ENCODE measurements at places on chromosomes 5 and 9.

DNA sequence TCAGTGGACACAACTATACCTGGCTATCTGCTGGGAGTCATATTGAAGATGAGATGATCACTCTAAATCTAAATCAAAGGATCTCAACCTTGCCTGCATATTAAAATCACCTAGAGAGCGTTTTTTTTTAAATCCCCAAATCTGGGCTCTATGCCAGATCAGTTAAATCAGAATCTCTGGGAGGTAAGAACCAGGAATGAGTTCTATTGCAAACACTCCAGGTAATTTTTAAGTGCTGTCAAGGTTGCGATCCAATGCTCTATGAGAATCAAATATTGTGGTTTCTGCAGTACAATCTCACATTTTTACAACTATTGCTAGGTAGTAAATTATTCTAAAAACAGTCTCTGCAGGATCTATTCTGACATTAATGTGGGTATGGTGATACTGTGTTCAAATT, 202.3 kb upstream of the OR13F1 start:
- no peak for DNase-seq

DNA sequence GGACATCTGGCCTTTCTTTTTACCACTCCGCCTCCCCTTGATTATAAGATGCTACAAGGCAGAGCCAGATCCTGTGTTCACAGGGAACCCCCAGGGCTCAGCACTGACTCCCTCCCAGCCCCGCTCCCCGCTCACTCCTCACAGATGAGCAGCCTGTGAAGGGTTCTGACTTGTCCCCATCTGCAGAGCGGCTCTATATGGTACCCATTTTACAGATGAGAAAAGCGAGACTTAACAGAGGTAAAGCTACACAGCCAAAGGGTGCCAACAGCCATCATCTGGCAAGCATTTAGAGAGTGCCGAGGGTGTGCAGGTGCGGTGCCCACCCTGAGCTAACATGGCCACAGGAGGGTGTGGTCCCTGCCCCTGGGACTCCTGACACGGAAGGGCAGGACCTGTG, 18.8 kb downstream of the FIBCD1 start:
- DNase-seq, result no peak

- no peak for DNase-seq
Measured at GRCh38 chr9:76512826-76513225, 53.8 kb downstream of the GCNT1 start.

- no peak for DNase-seq
Measured at GRCh38 chr5:10195301-10195700, 54.4 kb downstream of the ATPSCKMT start.

GRCh38 chr9:135617991-135618411, 21.3 kb downstream of the GLT6D1 start:
- no peak for DNase-seq

DNA sequence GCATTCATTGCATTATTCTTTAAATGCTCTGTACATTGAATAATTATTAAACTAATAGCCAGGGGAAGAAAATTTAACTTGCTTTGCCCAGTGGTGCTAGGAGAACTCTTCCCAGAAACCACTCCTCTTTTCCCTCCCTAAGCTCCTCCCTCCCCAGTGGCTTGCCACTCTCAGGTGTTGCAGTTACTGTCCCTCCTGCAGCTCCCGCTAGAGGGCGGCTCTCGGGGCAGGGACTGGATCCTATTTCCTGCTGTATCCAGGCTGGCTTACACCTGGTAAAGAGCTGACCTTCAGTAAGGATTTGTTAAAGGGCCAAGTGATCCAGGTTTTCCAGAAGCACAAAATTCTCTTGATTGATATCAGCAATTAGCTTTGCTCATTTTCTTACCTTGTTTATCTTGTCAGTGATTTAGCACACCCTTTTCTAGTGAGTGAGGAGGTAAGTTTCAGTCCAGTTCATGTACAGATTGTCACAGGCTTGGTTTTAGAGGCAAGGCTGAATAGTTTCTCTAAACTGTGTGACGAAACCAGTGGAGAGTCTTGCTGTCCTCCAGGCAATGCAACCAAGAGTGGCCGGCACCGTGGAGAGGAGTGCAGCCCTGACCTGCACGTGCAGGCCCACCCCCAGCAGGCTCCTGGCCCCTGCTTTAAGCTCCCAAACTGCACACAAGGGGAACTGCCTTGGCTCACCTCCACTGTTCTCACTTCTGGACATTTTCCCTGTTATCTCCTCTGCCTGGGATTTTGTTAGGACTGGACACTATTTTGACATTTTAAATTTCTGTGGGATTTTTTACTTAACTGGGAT, 423.8 kb downstream of the SPOCK1 start:
- DNase-seq, result peak; percentile 87

GRCh38 chr9:89877051-89878002, 272.5 kb downstream of the GADD45G start:
- DNase-seq, result no peak

DNA sequence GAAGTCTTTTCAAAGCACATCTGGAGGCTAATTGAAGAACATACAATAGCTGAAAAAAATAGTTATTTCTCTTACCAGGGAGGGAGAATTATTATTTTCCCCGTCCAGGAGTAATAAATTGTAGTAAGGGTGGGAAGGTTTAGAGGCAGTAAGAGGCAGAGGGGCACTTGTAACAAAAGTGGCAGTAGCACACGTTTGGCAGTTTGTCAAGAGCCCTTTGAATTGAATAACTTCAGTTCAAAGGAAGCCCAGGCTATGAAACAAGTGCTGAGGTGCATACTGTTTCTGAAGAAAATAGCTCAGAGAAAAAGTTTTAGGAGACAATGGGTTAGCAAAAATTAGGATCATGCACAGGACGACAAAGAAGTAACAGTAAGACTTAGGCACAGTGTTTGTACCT, 451.3 kb downstream of the LRRC70 start:
- DNase-seq, result no peak

DNA sequence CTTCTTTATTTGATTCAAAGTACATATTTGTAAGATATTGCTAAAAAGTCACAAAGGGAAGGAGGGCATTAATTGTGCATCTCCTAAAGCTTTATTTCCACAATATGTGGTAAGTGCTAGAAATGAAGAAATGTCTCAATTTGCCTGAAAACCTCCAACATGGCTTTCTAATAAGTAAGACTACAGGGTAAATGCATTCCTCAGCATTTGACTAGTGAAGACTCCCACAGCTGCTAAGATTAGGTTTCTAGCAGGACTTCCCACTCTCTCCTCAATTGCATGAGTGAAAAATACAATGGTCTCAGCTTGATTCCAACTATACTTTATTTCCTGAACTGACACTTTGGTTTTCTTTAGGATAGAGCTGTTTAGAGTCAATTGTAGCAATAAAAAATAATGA, 162.1 kb downstream of the ELAVL2 start:
- DNase-seq, result no peak

GRCh38 chr9:70893580-70894122, 227.8 kb downstream of the TRPM3 start:
- DNase-seq, result peak; percentile 89
